ENCODE measurements at places on chromosomes 7 and 10.

DNA sequence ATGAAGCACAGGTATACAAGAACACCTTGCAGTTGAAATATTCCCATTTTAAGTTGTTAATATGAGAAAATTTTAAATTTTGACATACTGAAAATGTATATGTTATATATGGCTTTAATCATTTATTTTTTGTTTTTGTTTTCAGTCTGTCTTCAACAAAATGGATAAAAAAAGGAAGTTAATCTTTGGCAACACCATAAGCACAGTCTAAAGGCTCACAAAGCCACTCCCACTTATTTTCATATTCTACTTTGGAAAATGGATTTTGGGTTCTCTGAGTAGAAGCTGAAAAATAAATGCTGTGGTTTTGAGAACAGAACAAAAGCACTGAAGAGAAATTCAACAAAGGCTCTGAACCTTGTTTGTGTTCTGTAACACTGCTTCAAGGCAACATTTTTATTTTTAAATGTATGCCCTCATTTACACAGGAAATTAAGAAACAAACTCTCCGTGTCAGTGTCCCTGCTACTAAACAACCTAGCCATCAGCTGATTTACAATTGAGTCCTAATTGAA lies 81.3 kb upstream of the LRRN3 start:
- no peak for DNase-seq

GRCh38 chr10:81894616-81895015 lies 19.6 kb downstream of the NRG3 start:
- DNase-seq = no peak

GRCh38 chr10:107141524-107142061 lies 22.9 kb downstream of the SORCS1 start:
- DNase-seq = no peak

- DNase-seq = no peak
Observed at GRCh38 chr10:35892526-35892925, 250.4 kb upstream of the FZD8 start.

DNA sequence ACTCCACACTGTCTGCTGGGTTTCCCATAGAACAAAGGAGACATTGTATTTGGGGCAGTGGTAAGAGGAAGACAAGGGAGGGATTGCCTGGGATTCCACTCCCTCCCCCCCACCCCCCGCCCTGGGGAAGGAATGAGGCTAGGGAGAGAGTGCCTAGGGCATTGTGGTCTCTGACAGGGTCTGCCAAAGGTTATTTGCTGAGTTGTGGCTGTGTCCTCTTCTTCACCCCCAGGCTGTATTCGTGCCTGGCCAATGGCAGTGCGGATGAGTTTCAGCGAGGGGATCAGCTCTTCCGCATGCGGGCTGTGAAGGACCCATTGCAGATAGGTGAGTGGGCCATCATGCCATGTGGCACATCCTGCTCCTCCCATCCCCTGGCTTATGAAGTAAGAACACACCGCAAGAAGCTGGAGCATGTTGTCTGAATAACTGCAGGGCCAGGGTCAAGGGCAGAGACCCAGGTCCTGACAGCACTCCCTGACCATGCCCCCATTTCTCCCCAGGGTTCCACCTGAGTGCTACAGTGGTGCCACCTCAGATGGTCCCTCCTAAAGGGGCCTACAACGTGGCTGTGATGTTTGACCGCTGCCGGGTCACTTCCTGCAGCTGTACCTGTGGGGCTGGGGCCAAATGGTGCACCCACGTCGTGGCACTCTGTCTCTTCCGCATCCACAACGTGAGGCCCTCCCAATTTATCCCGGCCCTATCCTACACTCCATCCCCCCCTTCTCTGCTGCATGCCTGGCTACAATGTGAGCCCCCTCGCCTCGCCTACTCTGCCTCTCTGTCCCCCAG lies 3.7 kb downstream of the ZSWIM8 start:
- no peak for DNase-seq

DNA sequence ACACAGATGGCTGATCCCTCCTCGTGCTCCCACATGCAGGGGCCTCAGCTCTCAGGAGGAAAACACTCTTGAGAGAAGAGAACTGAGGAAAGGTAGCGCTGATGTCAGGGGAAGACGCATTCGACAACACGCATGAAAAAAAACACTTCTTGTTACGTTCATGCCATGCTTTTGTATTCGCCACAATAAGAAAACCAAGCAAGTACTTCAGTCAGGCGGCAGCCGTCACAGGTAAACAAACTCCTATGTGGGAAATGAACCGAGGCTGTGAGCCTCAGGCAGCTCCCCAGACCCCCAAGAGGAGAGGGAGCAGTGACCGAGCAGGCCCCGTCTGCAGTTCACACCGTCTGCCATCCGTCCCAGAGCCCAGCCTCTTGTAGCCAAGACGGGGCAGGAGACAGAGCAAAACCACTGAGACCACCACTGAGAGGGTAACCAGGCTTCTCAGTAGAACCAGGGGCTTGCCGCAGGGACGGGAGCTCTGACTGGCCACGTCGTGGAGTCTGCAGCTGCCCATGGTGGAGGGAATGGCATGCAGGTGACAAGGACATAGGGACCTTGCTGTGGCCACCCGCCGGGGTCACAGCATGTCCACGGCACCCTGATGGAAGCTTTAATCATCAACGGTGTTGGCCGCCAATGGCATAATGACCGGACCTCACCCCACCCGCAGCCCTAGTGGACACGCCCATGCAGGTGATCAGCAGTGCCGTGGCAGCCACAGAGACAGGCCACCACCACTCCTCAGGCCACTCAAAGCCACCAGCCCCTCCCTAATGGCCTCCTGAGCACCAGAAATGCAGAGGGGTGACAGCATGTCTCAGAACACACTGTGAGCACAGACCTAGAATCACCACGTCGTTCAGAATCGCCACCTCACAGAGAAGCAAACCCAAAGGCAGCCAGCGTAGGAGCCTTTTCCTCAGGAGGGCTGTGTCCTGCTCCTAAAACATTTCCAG lies 304.3 kb downstream of the PTPRN2 start:
- no peak for DNase-seq

- no peak for DNase-seq
Observed at GRCh38 chr7:130951976-130952876, 218.2 kb upstream of the KLF14 start.

DNA sequence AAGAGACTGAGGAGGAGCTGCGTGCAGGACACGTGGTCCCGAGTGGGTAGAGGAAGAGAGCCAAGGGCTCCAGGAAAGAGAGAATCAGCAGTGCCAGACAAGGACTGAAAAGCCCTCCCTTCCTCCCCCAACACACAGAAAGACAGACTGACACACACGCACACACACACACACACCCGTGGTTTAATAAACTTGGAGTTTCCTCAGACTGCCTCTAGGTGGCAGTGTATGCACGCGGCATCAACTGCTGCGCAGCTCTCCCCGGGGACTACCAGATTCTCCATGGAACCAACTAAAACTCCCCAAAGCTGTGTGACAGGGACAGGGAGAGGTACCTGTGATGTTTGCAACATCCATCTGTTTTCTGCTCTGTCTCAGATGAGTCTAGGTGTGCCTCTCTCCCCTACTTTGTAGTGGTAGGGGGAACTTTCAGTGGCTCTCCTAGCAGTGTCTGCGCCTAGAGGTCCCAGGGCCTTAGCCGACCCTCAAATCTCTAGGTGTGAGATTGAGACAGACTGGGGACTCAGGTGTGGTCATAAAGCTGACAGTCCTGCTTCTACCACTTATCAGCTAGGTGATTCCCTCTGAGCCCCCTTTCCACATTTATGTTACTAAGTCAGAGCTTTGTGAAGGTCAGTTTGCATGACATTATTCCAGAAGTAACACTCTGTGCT lies 9.3 kb upstream of the TSPAN14 start:
- no peak for DNase-seq

DNA sequence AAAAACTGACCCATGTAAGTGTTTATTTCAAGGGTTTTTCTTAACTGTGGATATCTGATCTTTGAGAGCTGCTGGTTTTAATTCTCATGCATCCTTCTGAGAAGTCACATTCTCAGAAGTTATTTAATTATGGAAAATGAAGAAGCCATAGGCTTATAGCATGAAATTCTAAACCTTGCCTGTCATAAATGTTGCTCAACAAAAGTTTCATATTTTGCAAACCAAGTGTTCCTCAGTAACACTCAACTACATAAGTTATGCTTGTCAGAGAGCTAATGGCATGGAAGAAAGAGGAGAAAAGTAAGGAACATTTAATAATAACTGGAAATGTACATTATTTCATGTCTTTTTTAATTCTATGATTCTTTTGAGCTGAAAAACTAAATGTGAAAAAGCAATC lies 78.6 kb upstream of the MPP7 start:
- DNase-seq = no peak

DNA sequence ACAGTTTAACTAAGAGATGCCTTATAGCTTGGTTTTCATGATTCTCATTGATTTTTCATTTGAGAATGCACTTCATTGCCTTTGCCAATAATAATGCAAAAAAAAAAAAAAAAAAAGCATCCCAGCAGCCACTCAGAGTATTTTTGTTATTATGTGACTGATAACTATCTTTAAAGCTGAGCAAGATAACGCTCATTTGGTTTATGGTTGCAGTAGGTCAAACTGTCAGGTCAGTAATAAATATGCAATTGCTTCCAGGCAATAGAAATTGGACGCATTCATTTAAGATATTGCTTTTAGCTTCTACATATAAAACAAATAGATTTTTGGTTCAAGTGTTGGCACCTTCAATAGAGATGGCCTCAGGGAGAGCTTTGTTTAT lies 215.1 kb downstream of the PRPF18 start:
- no peak for DNase-seq

- DNase-seq = no peak
Observed at GRCh38 chr7:7157177-7157886, 25.0 kb upstream of the C1GALT1 start.

All from LNCaP clone FGC (cell line).